Trophoblast cell (in vitro differentiated cells and primary cell): ENCODE measurements at places on chromosomes 4 and X.

GRCh38 chr4:95193391-95194224 is 355.2 kb downstream of the UNC5C start:
- no peak for DNase-seq

DNA sequence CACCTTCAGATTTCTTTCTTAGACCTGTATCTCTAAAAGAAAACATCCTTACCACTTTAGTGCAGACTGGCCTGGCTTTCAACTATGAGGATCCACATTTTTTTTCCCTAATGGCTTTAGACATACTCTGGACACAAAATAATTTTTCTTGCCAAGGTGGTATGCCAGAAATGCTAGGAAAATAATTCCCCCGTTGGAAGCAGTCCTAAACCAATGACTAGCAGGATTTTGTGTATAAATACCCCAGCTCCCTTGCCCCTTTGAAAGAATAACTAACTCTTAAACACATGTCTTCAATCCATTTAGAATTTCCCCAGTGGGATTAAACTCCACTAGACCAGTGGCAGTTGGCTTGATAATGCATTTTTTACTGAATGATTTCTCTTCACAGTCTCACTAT is 500.5 kb upstream of the FTHL17 start:
- no peak for DNase-seq

GRCh38 chr4:112845386-112845785 is 204.1 kb upstream of the ANK2 start:
- DNase-seq, result no peak

DNA sequence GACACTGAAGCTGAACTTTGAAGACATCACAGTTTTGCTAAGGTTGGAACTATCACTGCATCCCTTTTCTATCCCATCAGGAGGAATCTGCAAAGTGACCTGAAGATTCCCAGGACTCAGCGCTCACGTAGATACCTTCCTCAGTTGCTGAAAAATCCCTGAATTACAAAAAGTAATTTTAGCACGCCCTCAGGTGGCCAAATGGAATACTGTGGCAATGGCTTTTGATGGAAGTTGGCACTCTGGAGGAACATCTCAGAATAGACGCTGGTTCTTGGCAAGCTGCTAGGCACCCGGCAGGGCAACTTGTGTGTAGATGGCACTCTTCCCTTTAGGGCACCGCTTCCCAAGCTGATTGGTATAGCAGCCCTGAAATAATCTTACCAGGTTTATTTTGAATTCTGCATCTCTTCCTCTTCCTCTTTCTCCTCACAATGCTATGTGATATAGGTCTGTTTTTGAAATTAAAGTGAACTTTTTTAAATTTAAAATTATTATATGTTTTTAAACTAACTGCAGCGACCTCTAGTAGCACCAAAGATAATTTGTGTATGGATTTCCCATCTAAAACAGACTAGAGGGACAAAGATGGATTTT is 16.3 kb upstream of the ESX1 start:
- peak; percentile 59 for DNase-seq

DNA sequence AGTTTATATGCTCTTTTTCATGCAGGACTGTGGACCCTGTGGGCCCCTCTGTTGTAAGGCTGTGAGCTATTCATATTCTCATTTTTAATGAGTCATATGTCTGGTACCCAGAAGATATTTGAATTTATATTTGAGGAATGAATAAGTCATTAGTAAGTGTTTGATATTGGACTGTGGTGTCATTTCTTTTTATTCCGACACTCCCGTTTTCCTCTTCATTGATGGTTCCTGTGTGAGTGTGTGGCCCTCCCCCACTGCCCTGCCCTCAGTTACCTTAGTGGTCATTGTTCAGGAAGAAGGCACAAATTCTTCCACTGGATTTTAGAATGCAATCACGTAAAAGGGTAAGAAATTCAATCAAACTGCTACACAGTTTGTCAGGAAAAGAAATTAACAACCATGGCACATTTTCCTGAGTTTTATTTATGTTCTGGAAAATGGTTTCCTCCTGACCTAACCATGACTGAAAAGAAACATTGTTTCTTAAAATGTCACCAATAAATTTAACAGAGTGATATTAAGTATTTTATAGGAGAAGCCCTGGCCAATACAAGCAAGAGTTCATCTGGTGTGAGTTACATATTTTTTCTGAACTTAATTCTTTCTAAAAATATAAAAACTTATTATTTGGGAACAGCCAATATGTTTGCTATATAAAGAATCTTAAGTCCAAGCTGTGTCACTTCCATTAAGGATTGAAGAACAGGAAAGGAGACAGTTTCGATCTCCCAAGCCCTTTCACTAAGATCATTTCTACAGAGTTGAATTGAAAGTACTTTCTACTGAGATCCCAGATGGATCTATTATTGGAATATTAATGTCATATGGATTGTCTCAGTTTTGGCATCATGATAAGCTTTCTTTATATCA is 370.5 kb upstream of the ANXA10 start:
- no peak for DNase-seq

DNA sequence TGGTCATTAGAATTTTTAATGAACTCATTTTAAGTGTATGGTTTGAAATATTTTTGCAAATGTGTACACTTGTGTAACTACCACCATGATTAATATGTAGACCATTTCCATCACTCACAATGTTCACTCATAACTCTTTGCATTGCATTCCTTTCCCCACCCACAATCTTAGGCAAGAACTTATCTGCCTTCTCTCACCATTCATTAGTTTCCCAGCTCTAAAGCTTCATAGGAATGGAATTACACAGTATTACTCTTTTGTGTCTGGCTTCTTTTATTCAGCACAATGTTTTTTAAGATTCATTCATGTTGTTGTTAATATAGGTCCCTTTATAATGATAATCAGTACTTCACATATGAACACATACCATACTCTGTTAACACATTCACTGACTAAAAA is 106.1 kb downstream of the ARAP2 start:
- peak; percentile 65 for DNase-seq

DNA sequence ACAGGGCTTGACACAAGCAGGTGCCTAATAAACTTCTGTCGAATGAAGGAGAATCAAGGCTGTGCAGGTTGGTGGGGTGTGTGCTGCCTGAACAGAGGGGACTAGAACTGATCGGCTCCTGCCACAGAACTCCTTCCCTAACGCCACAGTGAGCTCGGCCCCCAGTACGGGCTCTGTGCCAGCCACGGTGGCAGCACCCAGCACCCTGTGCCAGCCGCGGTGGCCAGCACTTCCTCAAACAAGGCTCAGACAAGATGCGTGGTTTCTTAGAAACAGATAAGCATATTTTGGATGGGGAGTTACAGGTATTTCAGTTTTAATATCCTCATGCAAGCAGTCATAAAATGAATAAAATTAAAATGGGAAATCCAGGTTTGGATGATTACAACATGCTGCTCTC is 26.0 kb upstream of the C4orf50 start:
- no peak for DNase-seq

DNA sequence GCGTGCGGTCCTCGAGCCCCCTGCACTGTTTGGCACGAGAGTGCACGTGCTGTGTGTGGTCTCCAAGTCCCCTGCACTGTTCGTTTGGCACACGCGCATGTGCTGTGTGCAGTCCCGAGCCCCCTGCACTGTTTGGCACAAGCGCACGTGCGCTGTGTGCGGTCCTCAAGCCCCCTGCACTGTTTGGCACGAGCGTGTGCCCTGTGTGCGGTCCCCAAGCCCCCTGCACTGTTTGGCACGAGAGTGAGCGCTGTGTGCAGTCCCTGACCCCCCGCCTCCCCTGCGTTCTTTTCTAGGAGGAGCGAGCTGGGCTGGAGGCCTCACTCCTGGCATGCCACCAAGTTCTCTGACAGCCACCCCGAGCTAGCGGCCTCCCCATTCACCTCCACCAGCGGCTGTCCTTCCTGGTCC is 76.5 kb upstream of the CLDN34 start:
- DNase-seq, result no peak

- no peak for DNase-seq
Observed at GRCh38 chrX:116749943-116750342, 287.2 kb upstream of the CT83 start.

DNA sequence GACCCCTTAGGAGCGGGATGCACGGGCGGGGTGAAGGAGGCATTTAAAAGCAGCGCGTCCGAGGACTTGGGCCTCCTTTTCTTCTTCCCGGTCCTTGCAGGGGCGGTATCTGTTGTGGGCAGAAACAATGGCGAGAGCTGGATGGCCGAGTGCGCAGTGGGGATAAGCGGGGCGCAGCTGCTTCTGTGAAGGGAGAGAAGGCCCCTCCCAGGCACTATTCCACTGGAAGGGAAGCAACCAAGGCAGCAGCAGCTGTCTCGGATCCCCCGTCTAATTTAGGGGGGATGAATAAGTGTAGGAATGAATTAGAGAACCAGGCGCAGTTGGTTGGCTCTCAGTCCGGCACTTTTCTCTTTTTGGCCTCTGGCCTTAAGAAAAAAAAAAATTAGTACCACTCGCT is 995 bp downstream of the SMARCA5 start:
- peak; percentile 33 for DNase-seq

- no peak for DNase-seq
Observed at GRCh38 chr4:1375051-1375721, 28.2 kb downstream of the UVSSA start.

- peak; percentile 29 for DNase-seq
Observed at GRCh38 chrX:111447298-111447697, 35.3 kb upstream of the DCX start.

GRCh38 chr4:93436000-93436626 is 392.4 kb upstream of the ATOH1 start:
- DNase-seq, result no peak

DNA sequence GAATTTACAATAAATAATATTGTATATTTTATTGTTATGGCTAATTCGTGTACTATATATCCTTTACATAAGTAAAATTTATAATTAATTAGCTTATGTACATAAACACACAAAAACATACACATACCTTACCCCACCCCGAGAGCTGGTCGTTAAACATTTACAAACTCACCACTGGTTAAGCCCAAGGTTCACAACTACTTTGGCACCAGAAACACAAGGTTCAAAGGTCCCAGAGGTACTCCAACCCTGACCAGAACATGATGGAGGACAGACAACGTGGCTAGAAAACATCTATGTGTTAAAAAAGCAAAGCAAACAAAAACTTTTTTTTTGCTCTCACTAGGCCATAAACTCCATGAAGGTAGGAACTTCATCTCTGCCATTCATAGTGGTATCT is 37.7 kb downstream of the SLC25A5 start:
- DNase-seq, result no peak

GRCh38 chr4:62159876-62160275 is 959.8 kb downstream of the ADGRL3 start:
- DNase-seq, result no peak

DNA sequence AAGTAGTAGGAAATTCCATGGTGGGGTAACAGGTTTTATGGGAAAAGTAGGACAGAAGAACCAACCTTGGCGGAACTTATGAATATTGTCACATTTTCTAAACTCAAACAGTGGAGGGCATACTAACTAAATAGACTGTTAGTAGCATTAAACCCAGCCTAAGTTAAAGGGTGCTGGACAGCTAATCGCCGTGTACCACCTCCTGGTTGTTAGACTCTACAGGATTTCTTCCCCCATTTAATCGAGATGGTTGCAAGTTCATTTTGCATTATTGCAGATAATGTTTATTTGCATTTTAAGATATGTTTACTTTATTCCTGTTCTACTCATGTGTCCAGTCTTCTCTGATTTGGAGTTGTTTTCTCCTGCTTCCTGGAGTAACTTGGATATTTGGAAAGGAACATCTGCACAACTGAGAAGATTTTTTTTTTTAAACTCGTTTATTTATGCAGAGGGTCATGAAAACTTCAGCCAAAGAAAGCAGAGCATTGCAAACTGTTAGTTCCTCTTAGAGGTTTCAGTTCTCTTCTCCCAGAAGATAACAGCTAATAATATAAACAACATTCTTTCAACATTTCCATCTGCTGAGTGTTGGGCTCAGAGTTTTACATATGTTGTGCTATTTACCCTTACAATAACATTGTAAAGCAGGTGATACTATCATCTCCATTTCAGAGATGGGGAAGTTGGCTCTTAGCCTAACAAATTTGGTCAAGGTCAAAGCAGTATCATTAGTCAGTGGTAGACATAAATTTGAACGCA is 51.5 kb upstream of the TBC1D9 start:
- no peak for DNase-seq

- no peak for DNase-seq
Observed at GRCh38 chrX:130171446-130172126, at the start of gene RAB33A. RAB33A (plus strand) TSS chrX:130171962; CDS start chrX:130172063, 101 bp downstream.

DNA sequence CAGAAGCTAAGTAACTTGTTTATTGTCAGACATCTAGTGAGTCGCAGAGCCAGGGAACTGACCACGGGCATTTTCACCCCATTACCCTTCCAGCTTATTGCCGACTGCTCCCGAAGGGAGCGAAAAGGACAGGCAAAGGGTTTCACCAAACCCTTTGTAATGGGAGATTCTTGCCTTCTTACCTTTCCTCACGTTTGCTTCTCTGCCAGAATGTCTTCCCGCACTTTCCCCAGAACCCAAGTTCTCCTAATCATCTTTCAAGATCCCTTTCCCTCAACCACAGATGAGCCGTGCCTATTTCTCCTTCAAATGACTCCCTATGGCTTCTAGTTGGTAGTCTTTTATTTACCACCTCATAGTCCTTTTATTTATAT is 520 bp upstream of the SRP72 start:
- no peak for DNase-seq
